Activated naive CD8-positive, alpha-beta T cell treated with anti-CD3 and anti-CD28 coated beads, Interleukin-2, amount 10 ng/mL, durations not matched to agents 7 days and 5 days (primary cell): ENCODE measurements at places on chromosomes 16 and 17. TPM values are rescaled to one million over a fixed set of nuclear protein-coding genes. Genes with fewer than 3 reads are reported as not detected.
A peak's percentile ranks its signal among the peaks of the same experiment; 100 is the strongest.

GRCh38 chr17:4509923-4510617 lies 11.4 kb downstream of the SPNS2 start:
- no peaks in the 10 kb centered on the region for H3K36me3 ChIP-seq
- no peaks in the 10 kb centered on the region for H3K27me3 ChIP-seq
- no peak overlapping the region for H3K4me3 ChIP-seq
- H3K4me1 ChIP-seq = peaks cover 27% of the 10 kb centered on the region

The SULT1A2 gene
- total RNA-seq = 1.0 TPM

- H3K4me3 ChIP-seq = no peak overlapping the region
- DNase-seq = no peak
- H3K4me1 ChIP-seq = peaks cover 2% of the 10 kb centered on the region
- H3K27me3 ChIP-seq = no peaks in the 10 kb centered on the region
These were observed 204.3 kb downstream of the RAB11FIP4 start for GRCh38 chr17:31595666-31596381.

The TNFRSF13B gene
- total RNA-seq = not detected

DNA sequence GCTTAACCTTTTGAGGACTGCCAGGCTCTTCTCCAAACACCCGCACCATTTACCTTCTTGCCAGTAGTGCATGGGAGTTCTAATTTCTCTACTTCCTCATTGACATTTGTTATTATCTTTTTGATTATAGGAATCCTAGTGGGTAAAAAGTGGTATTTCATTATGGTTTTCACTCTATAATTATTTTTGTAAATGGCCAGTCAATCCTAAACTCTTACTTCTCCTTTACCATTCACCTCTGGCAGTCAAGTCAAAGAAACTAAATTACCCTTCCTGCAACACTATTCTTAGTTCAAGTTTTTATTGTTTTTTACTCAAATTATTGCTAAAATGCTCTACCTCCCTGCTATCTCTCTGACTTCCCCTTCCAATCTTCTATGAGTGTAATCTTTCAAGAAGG lies 29.8 kb upstream of the ANKFY1 start:
- peaks cover 12% of the 10 kb centered on the region for H3K36me3 ChIP-seq
- DNase-seq = no peak
- H3K27ac ChIP-seq = no peak overlapping the region
- no peaks in the 10 kb centered on the region for H3K4me1 ChIP-seq
- H3K27me3 ChIP-seq = no peaks in the 10 kb centered on the region

GRCh38 chr16:55499951-55500529 lies 8.8 kb upstream of the LPCAT2 start:
- H3K27ac ChIP-seq = no peak overlapping the region
- H3K27me3 ChIP-seq = peaks cover 8% of the 10 kb centered on the region
- no peak for DNase-seq
- no peak overlapping the region for H3K4me3 ChIP-seq
- peaks cover 16% of the 10 kb centered on the region for H3K4me1 ChIP-seq
- H3K36me3 ChIP-seq = no peaks in the 10 kb centered on the region

GRCh38 chr16:49531931-49532840 lies 158.6 kb downstream of the C16orf78 start:
- H3K27me3 ChIP-seq = no peaks in the 10 kb centered on the region
- DNase-seq = no peak
- H3K36me3 ChIP-seq = no peaks in the 10 kb centered on the region
- H3K27ac ChIP-seq = no peak overlapping the region

GRCh38 chr17:12107905-12108304 lies 87.2 kb downstream of the MAP2K4 start:
- H3K36me3 ChIP-seq = peaks cover 28% of the 10 kb centered on the region
- no peak overlapping the region for H3K4me3 ChIP-seq
- no peak overlapping the region for H3K27ac ChIP-seq
- H3K4me1 ChIP-seq = peaks cover 4% of the 10 kb centered on the region
- no peaks in the 10 kb centered on the region for H3K27me3 ChIP-seq
- no peak for DNase-seq

- no peak for DNase-seq
- no peak overlapping the region for H3K4me3 ChIP-seq
- H3K4me1 ChIP-seq = no peaks in the 10 kb centered on the region
- no peak overlapping the region for H3K27ac ChIP-seq
These were observed 831.4 kb downstream of the CDH11 start for GRCh38 chr16:64290461-64290860.

The MIEN1 gene
- 38.6 TPM for total RNA-seq

The RNF222 gene
- total RNA-seq = 0.30 TPM

- DNase-seq = peak; percentile 71
- H3K27me3 ChIP-seq = peaks cover 2% of the 10 kb centered on the region
- H3K27ac ChIP-seq = peak overlapping the region; percentile 76
- no peaks in the 10 kb centered on the region for H3K36me3 ChIP-seq
- peak overlapping the region; percentile 82 for H3K4me3 ChIP-seq
- peaks cover 10% of the 10 kb centered on the region for H3K4me1 ChIP-seq
These were observed 732 bp downstream of the ULK2 start for GRCh38 chr17:19867079-19867328.

The ABCC12 gene
- total RNA-seq = not detected

The MILR1 gene
- total RNA-seq = 0.65 TPM

GRCh38 chr16:50268352-50268751 lies 2.0 kb downstream of the ADCY7 start:
- no peak for DNase-seq
- H3K27me3 ChIP-seq = no peaks in the 10 kb centered on the region
- H3K4me1 ChIP-seq = peaks cover 78% of the 10 kb centered on the region
- peak overlapping the region; percentile 93 for H3K4me3 ChIP-seq
- peak overlapping the region; percentile 94 for H3K27ac ChIP-seq

DNA sequence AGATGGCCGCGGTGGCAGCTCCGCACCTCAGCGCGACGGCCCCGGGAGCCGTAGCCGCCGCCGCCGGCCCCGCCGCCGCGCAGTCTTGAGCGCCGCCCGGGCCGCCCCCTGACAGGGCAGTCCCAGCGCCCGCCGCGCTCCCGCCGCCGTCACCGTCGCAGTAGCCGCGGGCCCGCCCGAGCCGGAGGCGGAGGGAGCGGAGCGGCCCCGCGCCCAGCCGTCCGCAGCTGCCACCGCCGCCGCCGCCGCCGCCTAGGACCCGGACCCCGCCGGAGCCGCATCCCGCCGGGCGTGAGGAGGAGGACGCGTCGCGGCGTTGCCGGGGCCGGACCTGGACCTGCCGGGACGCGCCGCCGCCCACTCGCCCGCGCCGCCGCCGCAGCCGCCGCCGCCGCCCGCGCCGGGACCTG lies 218 bp downstream of the TNRC6C start:
- H3K27me3 ChIP-seq = peaks cover 24% of the 10 kb centered on the region
- peaks cover 2% of the 10 kb centered on the region for H3K36me3 ChIP-seq
- no peak for DNase-seq
- H3K4me1 ChIP-seq = peaks cover 33% of the 10 kb centered on the region
- peak overlapping the region; percentile 78 for H3K27ac ChIP-seq

DNA sequence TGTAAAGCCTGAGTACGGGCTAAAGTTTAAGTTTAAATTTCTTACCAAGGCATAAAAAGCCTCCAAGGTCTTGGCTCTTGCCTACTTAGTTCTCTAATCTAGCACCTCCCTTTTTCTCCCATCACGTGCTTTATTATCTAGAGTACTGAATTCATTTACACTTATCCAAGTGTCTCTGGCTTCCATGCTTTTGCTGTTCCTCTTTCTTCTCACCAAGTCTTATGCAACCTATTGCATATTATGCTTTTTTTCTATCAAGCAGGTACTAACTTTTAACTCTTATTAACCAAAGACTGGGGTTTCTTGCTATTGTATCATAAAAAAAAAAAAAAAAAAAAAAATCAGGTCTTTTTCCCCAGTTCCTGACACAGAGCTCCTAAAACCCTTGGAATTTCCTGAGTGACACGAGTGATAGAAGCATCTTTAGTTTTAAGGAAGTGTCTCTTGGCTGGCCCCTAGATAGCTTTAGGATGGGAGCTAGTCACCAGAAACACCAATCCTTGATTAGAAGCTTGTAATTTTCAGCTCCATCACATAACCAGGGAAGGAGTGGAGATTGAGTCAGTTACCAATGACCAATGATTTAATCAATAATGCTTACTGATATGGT lies 44.9 kb downstream of the SSH2 start:
- peaks cover 10% of the 10 kb centered on the region for H3K4me1 ChIP-seq
- H3K27ac ChIP-seq = no peak overlapping the region
- H3K36me3 ChIP-seq = peaks cover 18% of the 10 kb centered on the region

DNA sequence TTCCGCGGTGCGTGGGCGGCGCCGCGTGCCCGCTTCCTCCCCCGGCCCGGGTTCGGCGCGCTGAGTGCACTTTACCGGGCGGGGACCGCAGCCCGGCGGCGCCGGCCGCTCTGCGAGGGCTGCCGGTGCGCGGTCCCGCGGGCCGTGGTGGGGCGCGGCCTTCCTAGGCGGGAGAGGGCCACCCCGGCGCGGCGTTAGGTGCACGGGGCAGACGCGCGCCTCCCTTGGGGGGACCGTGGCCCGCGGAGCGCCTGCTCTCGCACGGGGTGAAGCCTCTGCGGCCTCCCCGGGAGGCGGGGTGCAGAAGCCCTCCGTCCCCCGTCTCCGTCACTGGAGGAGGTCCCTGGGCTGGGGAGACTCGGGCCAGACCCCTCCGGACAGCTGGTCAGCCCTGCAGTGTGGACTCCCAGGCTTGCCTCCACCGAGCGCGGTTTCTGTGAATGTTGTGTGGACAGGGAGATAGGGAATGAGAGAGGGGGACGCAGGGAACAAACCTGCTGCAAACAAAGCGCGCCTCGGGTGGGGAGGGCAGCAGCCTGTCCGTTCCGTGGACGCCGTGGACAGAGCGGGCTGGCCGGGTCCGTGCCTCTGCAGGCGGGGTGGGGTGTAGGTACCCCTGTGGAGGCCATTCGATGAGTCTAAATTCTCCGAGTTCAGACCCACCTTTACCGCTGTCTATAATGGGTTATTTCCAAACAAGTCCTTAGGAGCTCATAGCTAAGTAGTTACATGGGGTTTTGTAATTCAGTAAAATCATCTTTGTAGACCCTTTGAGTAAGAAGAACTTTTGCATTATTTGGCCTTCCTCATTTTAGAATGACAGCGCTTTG lies 721 bp downstream of the TBCD start:
- H3K27me3 ChIP-seq = no peaks in the 10 kb centered on the region
- peak overlapping the region; percentile 80 for H3K27ac ChIP-seq
- no peak for DNase-seq
- peaks cover 19% of the 10 kb centered on the region for H3K4me1 ChIP-seq

The ADAM11 gene
- total RNA-seq = 0.77 TPM

- no peaks in the 10 kb centered on the region for H3K27me3 ChIP-seq
- peaks cover 23% of the 10 kb centered on the region for H3K36me3 ChIP-seq
These were observed 296.2 kb downstream of the SEC14L1 start for GRCh38 chr17:77437017-77437416.

GRCh38 chr17:19656336-19656735 lies 7.8 kb downstream of the ALDH3A2 start:
- H3K4me1 ChIP-seq = peaks cover 5% of the 10 kb centered on the region
- no peak overlapping the region for H3K4me3 ChIP-seq

The GP1BA gene
- total RNA-seq = not detected

- H3K4me3 ChIP-seq = no peak overlapping the region
- H3K36me3 ChIP-seq = no peaks in the 10 kb centered on the region
- no peak overlapping the region for H3K27ac ChIP-seq
- DNase-seq = no peak
- peaks cover 16% of the 10 kb centered on the region for H3K27me3 ChIP-seq
These were observed 29.1 kb upstream of the CRHR1 start for GRCh38 chr17:45755050-45755449.

DNA sequence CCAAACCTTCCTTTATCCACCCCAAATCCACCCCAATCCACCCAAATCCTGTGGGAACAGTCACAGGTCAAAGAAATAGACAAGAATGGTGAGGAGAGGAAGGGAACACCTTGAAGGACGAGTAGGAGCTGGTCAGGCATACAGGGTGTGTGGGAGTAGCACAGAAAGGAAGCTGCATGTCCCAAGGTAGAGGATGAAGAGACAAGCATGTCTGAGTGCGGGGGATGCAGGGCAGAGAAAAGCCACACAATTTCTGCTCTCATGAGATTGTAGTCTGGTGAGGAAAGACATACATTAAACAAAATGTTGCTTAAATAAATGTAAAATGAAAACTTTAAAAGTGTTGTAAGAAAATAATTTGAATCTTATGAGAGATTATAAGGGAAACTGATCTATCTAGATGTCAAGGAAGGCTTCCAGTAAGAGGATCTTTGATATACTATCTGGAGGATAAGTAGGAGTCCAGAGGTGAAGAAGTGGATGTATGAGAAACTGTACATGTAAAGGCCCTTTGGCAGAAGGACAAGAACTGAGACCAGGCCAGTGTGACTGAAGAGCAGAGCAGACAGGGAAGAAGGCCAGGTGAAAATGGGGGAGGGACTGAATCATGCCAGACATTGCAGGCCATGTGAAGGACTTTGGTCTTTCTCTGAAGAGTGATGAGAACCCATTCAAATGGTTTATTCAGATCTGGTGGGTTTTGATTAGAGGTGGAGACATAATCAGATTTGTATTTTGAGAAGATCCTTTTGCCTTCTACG lies 18.6 kb downstream of the TMEM98 start:
- no peak overlapping the region for H3K4me3 ChIP-seq
- no peaks in the 10 kb centered on the region for H3K4me1 ChIP-seq
- no peak for DNase-seq
- no peaks in the 10 kb centered on the region for H3K36me3 ChIP-seq
- H3K27me3 ChIP-seq = peaks cover 16% of the 10 kb centered on the region
- H3K27ac ChIP-seq = no peak overlapping the region

The KRTAP4-6 gene
- total RNA-seq = not detected

DNA sequence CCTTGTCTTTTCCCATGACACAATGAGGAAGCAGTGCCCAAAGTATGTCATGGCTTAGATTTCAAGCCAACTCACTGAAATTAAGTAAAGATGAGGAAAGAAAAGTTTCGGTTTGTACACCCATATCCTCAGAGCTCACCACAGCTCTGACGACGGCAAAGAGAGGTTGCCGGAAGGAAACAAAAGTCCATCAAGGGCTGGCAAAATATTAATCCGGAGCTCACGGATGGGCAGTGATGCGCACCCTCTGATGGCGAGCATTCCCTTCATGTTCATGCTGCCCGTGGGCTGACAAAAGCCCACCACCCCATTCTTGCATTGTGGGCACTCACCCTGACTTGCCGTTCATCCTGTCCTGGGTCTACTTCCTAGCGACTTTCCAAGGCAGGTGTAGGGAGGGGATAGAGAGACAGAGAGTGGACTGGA lies 103.1 kb downstream of the SOX9 start:
- DNase-seq = no peak
- H3K27me3 ChIP-seq = peaks cover 19% of the 10 kb centered on the region
- H3K36me3 ChIP-seq = no peaks in the 10 kb centered on the region
- H3K4me1 ChIP-seq = no peaks in the 10 kb centered on the region

- H3K36me3 ChIP-seq = no peaks in the 10 kb centered on the region
- no peak overlapping the region for H3K4me3 ChIP-seq
- H3K27me3 ChIP-seq = peaks cover 1% of the 10 kb centered on the region
- no peaks in the 10 kb centered on the region for H3K4me1 ChIP-seq
These were observed 17.3 kb upstream of the AQP8 start for GRCh38 chr16:25199457-25199856.

GRCh38 chr16:65648101-65648500 lies 526.2 kb upstream of the CDH11 start:
- H3K27me3 ChIP-seq = no peaks in the 10 kb centered on the region
- no peak overlapping the region for H3K4me3 ChIP-seq
- DNase-seq = no peak
- H3K4me1 ChIP-seq = no peaks in the 10 kb centered on the region
- no peak overlapping the region for H3K27ac ChIP-seq
- H3K36me3 ChIP-seq = no peaks in the 10 kb centered on the region

The EFNB3 gene
- not detected for total RNA-seq
